ENCODE measurements at places on chromosomes 11 and 22.

DNA sequence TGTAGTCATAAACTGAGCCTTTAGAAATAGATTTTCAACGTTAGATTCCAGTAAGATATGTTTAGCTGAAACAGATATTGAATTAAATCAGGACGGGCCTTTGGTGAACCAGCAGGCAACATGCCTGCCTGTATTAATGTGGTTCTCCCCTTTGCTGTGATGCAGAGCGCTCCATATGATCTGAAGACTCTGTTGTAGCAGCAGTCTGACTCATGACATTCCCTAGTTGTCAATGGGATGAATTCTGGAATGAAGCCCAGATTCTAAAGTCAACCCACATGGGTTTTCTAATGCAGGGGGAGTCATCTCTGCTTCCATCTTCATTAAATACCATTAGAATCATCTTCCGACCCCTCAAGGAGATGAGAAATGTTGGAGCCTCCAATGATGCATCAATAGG lies 864.5 kb downstream of the NTM start:
- DNase-seq: no peak

- DNase-seq: no peak
These were observed 15.4 kb downstream of the ARHGEF17 start for GRCh38 chr11:73323464-73323863.

GRCh38 chr11:45098929-45099328 lies 47.5 kb upstream of the PRDM11 start:
- no peak for DNase-seq

DNA sequence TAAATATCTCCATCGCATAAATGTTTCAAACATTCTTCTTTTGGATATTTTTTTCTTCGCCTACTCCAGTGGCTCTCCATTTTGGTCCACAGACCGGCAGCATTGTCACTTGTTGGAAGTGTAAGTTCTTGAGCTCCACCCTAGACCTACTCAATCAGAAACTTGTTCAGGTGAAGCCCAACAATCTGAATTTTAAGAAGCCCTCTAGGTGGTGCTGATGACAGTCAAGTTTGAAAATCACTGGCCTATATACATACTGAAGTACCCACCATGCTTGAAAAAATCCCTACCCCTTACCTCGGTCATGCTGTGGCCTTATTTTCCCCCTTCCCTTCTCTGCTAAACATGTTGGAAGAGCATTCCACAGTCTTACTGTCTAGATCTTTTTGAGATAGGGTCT lies 10.2 kb upstream of the ACAT1 start:
- DNase-seq: no peak

DNA sequence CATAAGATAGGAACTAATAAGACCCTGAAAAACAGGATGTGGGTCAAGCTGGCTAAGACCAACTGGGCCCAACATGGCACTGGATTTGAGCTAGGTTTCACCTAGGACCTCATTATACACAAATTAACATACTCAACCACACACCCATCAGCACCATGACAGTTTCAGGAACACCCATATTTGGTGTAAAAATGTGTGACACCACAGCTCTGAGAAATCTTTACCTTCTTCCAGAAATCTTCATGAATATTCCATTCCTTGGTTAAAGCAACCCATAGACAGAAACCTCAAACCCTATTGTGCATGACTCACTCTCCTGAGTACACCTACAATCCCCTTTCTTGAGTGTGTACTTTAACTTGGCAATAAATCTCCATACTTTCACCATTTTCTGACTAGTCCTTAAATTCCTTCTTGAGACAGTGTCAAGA lies 378.8 kb downstream of the DYNC2H1 start:
- DNase-seq: no peak

DNA sequence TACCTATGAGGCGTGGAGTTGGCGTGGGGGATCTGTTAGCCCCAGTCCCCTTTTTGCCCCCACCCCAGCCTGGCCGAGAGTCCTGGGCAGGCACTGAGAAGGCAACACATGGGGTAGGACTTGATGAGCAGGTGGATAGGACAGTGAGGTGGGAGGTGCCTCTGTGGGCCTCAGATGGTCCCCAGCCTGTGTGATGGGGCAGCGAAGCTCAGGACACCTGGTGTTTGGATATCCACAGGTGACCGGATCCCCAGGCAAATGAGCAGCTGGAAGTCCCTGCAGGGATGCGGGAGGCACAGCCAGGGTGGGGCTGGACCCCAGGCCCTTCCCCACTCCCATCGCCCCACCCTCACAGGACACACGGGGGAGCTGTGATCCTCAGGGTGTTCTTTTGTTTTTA lies 9.7 kb downstream of the FBLN1 start:
- DNase-seq: no peak

DNA sequence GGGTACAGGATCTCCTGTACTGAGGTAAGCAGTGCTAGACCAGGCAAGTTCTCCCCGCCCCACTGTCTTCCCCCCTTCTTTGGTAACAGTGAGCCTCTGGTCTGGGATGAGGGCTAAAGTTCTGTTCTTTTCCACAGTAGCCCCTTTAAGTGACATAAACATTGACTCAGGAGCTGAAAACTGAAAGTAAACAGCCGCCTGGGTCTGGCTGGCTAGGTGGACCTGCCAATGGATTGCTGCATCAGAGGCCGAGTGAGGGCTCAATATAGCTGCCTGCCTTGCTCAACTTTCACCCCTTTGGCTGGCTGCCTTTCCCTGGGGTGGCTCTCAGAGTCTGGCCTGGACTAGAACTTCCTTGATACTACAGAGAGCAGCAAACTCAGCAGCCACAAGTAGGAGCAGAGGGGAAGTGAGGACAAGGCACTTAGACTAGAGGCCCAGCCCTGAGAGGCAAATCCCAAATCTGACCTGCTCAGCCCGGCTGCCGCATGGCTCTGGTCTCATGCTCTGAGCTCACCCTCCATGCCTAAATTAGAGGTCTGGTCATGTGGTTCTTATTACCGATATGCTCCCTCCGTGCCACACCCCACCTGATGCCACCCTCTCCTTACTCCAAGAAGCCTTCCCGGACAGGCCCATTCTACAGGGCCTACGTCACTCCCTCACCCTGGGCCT lies 9.6 kb upstream of the UCP3 start:
- DNase-seq: peak; percentile 40

DNA sequence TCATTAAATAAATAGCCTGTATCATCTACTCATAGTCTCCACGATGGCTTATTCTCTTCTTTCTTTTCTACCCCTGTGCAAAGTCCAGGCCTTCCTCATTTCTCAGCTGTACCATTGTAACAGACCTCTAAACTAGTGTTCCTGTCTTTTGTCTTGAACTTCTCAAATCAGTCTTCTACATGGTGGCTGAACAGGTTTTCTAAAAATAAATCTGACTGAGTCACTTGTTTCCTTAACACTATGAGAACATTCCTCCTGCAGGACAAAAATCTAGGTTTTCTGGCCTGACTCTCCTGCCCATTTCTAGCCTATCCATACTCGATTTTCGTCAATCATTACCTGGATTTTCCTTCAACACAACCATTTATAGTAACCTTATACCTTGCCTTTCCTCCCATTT lies 1080.8 kb upstream of the TENM4 start:
- DNase-seq: no peak

GRCh38 chr11:95584589-95584988 lies 205.0 kb downstream of the FAM76B start:
- no peak for DNase-seq

DNA sequence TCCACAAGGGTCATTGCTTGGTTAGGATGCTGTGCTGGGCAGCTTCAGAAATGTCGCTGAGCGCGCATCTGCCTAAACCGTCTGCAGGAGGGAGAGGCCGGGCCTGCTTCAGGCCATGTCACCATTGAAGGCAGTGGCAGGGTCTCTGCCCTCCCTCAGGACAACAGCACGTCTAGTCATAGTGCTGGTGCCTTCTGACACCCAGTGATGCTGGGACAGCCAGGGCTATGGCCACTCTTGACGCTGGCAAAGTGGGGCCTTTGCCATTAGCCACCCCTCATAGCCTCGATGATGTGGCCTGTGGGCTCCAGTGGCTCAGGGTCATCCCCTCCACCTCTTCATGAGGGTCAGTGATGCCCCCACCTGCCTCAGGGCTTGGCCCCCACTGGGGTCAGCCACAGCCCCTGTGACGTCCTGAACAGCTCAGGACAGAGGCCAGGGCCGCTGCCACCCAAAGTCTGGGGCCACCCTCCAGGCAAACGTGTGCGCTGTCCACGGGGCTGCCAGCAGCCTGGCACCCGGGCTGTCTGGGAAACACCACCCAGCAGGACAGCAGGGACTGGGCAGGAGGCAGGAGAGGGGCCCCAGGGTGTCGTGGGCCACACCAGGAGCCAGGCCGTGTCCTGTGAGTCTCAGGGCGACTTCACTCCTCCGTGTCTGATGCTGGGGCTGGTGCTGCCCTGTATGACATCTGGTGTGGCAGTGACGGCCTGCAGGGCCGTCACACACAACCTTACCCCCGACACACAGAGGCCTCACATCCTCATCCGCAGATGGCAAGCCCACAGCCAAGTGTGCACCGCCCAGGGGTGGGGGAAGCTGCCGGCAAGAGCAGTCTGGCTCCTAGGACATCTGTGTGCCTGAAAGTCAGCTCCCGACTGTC lies 42.5 kb downstream of the CERK start:
- no peak for DNase-seq

GRCh38 chr22:40813912-40814315 lies 5.2 kb downstream of the SLC25A17 start:
- DNase-seq: no peak

DNA sequence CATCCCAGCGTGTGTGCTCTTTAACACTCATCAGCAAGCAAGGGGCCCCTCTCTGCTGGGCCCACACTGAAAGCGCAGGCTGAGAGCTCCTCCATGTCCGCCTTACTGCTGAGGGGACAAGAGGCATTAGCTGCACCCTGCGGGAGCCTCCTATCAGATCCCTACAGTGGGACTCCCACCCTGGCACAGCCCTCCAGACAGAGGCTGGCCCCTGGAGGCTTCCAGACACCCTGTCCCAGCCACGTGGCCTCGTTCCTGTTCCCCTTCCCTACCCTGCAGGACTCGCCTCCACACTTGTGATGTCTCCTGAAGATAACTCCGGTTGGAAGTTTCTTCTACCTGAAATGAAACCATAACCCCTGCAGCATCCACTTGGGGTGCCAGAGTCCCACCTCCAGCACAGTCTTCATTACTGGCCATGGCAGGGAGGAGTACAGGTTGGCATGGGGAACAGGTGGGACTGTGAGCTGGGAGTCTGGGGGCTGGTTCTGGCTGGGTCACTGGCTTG lies 5.0 kb upstream of the SH3BP1 start:
- DNase-seq: no peak

DNA sequence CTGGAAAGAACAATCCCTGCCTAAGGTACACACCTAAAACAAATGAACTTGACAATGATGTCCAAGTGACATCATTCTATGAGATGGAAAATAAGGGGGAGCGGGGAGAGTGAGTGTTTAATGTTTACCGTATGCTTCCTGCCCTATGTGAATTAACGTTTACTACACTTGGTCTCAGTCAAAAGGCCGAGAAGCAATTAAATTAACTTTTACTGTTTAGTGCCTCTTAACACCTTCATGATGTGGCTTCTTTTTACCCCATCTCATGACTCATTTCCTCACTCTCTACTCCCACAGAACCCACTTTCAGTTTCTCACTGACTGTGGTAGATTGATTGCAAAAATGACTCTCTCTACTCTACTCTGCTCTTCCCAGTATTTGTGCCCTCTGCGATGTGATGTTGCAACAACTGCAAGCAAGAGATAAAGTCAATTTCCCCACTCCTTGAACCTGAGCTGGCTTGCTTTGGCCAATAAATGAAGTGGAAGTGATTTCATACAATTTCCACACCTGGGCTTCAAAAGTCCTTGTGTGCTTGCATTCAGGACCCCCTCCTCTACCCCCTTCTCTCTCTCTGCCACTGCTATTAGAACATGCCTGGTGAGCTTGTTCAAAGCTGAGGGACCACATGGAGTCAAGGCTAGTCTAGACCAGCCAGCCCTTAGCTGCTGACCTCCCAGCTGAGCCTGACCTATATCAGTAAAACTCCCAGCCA lies 11.6 kb upstream of the ALKBH3 start:
- no peak for DNase-seq

DNA sequence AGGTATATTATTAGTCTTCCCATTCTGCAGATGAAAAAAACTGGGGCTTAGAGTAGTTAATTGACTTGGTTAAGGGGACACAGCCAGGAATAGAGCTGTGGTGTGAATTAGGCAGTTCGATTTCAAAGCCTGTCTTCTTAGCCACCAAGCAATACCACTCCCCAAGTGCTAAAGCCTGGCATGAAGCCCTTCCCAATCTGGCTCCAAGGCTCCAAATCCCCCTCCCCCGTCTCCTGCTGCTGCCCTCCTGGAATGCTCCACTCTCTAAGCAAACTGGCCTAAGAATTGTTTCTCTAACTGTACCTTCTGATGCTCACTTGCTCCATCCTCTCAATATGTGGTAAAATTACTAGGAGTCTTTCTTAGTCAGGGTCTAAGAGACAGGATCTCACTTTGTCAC lies 18.6 kb downstream of the ASCC2 start:
- no peak for DNase-seq

- peak; percentile 86 for DNase-seq
These were observed 29.2 kb upstream of the WNT11 start for GRCh38 chr11:76235233-76236091.
